ENCODE measurements at places on chromosomes 16 and 17. TPM values are rescaled to one million over a fixed set of nuclear protein-coding genes. Genes with fewer than 3 reads are reported as not detected.

PLA2G10 gene
- not detected for total RNA-seq

OTOP3 gene
- not detected for total RNA-seq

DNA sequence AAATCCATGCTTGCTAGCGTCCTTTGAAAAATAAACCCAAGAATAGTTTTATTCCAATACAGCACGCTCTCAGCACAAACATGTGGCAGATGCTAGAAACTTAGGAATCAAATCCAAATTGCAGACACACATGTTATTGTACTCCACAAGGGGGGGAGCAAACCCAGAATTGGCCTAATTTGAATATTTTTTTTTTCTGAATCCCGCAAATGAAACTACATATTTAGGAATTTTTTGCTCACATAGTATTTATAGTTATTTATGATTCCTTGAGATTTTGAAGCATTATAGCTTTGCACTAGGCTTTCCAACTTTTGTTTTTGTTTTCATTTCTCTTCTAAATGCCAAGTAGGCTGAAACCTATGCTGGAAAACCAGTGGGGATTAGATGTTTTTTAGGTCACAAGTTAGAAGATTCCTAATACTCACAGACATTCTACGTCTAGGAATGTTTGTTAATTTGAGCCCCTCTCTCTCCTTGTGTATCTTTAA is 59.3 kb upstream of the CDH11 start:
- DNase-seq, result no peak

- DNase-seq, result peak; percentile 6
These were observed 541 bp downstream of the GPT2 start for GRCh38 chr16:46884513-46885293.

DNA sequence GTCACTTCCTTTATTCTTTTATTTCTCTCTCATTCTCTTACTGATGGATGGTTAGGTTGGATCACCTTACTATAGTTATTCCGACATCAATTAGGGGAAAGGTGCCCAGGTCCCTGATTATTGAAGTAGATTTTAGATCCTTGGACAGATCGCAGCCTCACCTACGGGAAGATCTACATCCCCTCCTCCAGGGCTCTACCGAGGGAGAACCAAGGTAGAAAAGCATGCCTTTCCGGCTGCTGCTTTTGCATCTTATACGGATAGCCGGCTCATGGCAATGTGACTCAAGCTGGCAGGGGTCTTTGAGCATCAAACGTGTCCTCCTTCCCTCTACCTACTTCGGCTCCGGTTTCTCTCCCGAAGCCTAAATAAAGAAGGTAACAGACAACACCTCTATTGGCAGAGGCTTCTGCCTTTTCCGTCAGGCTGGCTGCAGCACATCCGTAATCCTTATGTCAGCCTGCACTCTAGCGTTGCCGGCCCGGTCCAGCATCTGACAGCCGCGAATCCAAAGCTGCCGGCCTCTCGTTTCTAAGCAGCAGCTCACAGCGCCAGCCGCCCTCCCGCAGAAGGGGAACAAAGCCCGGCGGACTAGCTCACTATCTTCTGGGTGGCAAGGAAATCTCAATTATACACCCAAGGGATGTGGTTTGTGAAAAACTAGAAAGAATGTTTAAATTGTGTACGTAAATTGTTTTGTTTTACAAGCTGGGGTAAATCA is 46.9 kb downstream of the IRX6 start:
- DNase-seq, result no peak

GRCh38 chr16:89147085-89147817 is 24.3 kb upstream of the CDH15 start:
- DNase-seq, result no peak
